Omental fat pad (tissue), 4 donors: ENCODE measurements at places on chromosomes 12 and 14.

GRCh38 chr14:71647086-71647784, 285.0 kb upstream of the RGS6 start:
- DNase-seq, result no peak

DNA sequence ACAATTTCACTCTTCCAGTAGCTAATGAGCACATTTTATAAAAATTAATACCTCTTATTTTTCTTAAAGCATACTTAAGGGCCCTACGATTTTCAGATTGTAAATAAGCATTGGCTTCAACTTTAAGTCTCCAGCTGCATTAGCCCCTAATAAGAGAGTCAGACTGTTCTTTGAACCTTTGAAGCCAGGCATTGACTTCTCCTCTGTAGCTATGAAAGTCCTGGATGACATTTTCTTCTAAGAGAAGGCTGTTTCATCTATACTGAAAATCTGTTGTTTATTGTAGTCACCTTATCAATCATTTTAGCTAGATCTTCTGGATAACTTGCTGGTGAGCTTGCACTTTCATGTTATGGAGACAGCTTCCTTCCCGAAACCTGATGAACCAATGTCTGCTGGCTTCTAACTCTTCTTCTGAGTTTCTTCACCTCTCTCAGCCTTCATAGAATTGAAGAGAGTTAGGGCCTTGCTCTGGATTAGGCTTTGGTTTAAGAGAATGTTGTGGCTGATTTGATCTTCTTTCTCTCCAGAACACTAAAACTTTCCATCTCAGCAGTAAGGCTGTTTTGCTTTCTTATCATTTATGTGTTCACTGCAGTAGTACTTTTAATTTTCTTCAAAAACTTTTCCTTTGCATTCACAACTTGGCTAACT, 377.1 kb upstream of the RGS6 start:
- no peak for DNase-seq

- no peak for DNase-seq
Measured at GRCh38 chr12:65334521-65334920, 56.0 kb downstream of the MSRB3 start.

DNA sequence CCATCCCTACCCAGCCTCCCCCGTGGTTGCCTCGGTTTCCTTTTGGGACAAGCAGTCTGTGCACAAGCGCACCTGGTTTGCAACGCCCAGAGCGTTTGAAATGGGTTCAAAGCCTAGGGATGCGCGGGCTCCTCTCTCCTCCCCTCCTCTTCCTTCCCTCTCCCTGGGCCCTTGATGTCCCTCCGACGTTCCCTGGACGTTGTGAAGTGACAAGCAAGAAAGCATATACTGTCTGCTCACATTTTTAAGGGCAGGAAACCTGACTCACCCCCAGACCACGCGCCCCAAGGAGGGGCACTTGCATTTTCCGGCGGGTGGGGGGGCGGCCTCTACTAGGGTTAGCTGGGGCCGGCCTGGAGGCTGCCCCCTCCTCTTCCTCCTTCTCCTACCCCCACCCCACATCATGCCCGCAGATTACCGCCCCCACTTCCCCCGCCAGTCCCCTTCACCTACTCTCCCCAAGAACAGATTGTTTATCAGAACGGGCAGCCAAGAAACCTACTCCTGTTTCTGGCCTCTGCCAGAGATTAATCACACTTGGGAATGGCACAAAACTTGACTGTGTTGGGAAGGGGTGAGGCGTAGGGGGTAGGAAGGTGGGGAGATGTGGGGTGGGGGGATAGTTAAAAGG, 9.5 kb upstream of the IRF2BPL start:
- no peak for DNase-seq

DNA sequence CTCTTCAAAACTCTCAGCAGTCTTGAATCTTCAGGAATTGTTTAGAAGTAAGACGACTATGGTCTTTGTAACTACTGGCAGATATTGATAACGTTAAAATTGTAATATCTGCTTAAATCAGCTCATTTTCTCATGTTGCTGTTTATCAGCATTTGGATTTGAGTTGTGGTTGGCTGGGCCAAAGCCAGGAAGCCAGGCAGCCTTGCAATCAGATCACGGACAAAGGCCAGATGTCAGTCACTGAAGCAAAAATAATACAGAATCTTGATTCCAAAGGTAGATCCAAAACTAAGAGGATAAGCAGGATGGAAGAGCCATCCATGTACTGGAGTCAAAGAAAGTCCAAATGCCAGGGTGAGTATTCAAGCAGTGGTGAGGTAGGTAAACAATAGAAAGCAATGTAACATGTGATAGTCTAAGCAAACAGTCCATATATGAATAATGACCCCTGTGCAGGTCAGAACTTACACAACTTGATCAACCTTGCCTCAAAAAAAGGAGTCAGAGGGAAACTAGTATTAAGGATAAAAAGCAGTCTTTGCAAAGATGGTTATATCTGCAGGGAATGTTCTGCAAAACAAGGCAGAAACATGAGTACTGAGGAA, 95.8 kb upstream of the RAP1B start:
- no peak for DNase-seq
